SJSA1 (cell line): ENCODE measurements at places on chromosomes 4 and X. TPM values are rescaled to one million over a fixed set of nuclear protein-coding genes. Genes with fewer than 3 reads are reported as not detected.

GRCh38 chrX:106899841-106900240 lies 3.3 kb downstream of the RIPPLY1 start:
- H3K36me3 ChIP-seq = no peaks in the 10 kb centered on the region
- H3K27ac ChIP-seq = no peak overlapping the region
- no peaks in the 10 kb centered on the region for H3K27me3 ChIP-seq

DNA sequence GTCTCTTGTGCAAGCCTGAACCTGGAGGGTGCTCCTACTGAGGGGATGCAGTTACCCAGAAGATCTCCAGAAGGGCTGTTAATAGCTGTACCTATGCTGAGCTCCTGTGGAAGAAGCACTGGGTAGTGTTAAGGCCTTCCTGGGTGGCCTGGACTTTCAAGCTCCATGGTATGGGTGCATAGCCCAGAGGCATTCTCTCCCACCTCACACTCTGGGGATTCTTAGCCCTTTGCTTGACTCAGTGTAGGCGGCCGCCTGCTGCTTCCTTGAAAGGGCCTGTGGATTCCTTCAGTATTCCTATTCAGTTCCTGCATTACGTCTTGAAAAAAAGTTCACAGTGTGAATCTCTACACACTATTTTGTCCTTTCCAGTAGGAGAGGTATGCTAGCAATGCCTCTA lies 235.7 kb upstream of the MAGEB16 start:
- H3K27ac ChIP-seq = no peak overlapping the region
- no peaks in the 10 kb centered on the region for H3K36me3 ChIP-seq
- no peaks in the 10 kb centered on the region for H3K27me3 ChIP-seq
- no peak for DNase-seq

- DNase-seq = no peak
- no peaks in the 10 kb centered on the region for H3K4me1 ChIP-seq
- H3K4me3 ChIP-seq = no peak overlapping the region
- H3K36me3 ChIP-seq = peaks cover 9% of the 10 kb centered on the region
Observed at GRCh38 chr4:105719204-105719603, 10.6 kb downstream of the GSTCD start.

- no peak overlapping the region for H3K4me3 ChIP-seq
- peaks cover 5% of the 10 kb centered on the region; the same call in 1 of the 2 replicates for H3K4me1 ChIP-seq
- H3K27ac ChIP-seq = no peak overlapping the region
- H3K27me3 ChIP-seq = no peaks in the 10 kb centered on the region
- no peaks in the 10 kb centered on the region for H3K36me3 ChIP-seq
Observed at GRCh38 chrX:72038016-72038415, 93.7 kb downstream of the RTL5 start.

ADH7 gene
- not detected in 2 replicates for total RNA-seq
